T-helper 17 cell (primary cell): ENCODE measurements at places on chromosomes 2 and 18.

DNA sequence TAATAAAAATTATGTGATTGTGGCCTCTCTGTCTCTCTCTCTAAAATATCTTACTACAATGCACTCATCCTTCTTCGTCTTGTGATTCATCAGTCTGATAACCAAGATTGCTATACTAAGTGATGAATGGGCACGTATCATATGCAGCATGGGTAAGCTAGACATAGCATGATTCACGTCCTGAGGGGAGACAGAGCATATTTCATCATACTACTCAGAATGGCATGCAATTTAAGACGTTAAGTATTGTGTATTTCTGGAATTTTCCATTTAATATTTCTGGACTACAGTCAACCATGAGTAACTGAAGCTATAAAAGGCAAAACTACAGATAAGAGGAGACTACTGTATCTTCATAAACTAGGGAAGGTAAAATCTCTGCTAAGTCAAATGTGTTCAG, 97.0 kb upstream of the CD226 start:
- no peak for DNase-seq

- DNase-seq: no peak
Measured at GRCh38 chr2:46925474-46926351, 10.1 kb upstream of the MCFD2 start.

GRCh38 chr2:47695800-47696477, 87.0 kb upstream of the MSH6 start:
- no peak for DNase-seq

GRCh38 chr2:157777427-157777826, 98.7 kb downstream of the ACVR1 start:
- no peak for DNase-seq

- DNase-seq: no peak
Measured at GRCh38 chr2:198731842-198732399, 725.8 kb downstream of the SATB2 start.

GRCh38 chr2:175855236-175855635, 146.8 kb downstream of the LNPK start:
- no peak for DNase-seq

DNA sequence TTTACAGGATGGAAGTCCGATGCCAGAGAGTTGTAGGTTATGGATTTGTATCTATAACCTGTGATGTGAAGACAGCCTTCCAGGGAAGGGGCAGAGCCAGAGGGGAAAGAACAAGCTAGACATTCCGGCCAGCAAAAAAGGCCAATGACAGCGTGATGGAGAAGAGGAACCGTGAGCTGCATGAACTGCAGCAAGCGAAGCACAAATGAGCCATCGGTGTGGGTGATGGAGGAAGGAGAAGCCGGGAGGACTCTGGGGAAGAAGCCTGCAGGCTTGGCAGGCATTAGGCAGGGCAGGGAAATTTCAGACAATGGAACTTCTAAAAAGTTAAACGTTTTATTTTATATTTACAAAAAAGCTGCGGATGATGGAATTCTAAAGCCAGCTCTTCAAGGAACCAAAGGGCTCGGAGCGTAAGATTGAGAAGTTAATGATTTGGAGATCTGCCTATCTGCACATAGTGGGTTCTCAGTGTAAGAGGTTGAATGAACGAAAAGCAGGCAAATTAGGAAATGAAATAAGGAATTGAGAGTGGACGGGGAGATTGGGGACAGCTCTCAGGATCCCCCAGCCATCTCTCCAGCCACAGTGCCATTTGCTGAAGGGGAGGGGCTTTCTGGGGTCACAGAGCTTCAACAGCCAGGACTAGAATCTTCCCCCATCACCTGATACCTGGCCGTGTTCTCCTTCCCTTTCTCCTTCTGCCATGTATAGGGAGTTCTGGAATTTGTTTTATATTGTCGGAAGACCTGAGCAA, 28.4 kb downstream of the NGEF start:
- DNase-seq: no peak

GRCh38 chr2:236289766-236290462, 25.7 kb upstream of the ASB18 start:
- no peak for DNase-seq

DNA sequence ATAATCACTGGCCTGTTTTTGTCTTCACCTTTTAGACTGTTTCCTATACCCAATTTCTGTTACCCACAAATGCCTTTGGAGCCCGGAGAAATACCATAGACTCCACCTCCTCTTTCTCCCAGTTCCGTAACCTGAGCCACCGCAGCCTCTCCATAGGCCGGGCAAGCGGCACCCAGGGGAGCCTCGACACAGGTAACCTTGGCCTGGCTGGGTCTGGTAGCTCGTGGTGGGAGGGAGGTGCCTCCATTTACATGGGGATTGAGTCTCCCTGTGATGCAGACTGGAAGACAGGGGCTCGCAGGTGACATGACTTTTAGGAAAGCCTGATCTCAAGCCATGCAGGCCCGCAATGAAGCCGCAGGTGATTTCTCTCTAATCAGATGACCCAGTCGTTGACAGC, 100.6 kb downstream of the CABLES1 start:
- no peak for DNase-seq

GRCh38 chr2:122960759-122961641, 1064.1 kb upstream of the CNTNAP5 start:
- no peak for DNase-seq

DNA sequence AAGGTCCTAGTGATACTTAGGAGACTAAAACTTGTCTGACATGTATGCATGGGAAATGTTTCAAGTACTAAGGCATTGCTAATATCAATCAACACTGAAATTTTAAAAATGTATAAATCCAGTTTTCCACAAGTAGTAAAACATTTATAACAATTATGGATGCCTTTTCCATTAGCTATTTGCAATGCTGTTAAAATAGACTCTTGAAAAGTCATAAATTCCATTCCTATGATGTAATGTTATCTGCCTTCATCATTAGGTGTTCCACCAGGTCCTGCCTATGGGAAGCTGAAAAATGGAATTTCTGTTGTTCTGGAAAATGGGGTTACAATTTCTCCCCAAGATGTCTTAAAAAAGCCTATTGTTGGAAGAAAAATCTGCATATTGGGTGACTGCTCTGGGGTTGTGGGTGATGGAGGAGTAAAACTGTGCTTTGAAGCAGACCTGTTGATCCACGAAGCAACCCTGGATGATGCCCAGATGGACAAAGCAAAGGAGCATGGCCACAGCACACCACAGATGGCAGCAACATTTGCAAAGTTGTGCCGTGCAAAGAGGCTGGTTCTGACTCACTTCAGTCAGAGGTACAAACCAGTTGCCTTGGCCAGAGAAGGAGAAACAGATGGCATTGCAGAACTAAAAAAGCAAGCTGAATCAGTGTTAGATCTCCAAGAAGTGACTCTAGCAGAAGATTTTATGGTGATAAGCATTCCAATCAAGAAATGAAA, 18.7 kb downstream of the ELAC1 start:
- DNase-seq: no peak
